Stimulated activated CD4-positive, alpha-beta T cell treated with anti-CD3 and anti-CD28 coated beads, Interleukin-1b, Interleukin-23, amount 100 ng/mL, for 1 hour (primary cell): ENCODE measurements at places on chromosomes 2 and 18.

DNA sequence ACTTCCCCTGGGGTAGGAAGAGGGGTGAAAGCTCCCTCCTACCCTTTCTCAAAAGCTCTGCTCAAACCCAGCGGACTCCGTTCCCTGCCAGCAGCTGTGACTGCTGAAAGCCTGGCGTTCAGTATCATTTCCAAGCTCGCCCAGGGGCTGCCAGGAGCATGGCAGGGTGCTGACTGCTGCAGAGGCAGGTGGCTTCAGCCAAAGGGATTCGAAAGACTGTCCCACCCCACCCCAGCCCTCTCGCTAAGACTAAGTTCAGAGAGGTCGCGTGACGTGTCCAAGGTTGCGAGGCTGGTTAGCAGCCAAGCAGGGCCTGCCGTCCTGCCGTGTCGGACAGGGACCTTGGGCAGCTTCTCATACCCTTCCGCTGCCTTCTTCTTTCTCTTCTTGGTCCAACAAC, 72.3 kb upstream of the RAB12 start:
- no peak for DNase-seq

DNA sequence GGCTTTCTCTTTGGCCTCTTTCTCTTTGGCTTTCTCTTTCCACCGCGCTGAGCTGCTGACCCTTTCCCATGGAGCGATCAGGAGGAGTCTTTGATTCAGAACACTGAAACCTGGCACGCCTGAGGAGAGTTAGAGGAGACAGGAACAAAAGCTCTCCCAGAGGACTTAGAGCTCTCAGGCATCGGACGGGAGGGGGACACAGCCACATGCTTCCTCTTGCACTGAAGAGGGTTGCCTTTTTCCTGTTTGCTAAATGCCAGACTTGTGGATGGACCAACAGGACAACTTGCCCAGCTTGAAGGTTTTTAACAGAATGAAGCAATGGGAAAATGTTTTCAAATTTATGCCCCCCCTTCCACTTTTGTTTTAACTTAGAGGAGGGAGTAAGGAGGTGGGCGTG, 3.6 kb upstream of the PTPN18 start:
- DNase-seq = no peak

DNA sequence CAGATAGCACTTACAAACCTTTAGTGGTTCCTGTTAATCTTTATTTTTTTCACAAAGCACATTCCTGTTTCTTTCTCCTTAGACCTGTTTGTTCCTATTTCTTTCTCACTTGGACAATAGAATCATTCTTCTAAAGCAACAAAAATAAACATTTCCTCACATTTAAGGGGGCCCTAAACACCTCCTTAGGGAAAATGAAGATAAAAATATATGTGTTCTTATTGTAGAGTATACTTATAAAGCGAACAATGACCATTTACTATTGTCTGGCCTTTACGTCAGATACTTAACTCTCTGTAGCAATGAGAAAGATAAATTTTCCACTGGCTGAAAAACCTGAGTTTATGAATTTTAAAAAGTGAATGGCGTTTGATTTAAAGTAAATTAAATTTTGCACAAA, 234.6 kb downstream of the TCF4 start:
- DNase-seq = no peak

GRCh38 chr18:77077941-77078689, 54.5 kb downstream of the MBP start:
- DNase-seq = no peak

GRCh38 chr2:216842636-216843035, 17.2 kb downstream of the TNP1 start:
- no peak for DNase-seq

DNA sequence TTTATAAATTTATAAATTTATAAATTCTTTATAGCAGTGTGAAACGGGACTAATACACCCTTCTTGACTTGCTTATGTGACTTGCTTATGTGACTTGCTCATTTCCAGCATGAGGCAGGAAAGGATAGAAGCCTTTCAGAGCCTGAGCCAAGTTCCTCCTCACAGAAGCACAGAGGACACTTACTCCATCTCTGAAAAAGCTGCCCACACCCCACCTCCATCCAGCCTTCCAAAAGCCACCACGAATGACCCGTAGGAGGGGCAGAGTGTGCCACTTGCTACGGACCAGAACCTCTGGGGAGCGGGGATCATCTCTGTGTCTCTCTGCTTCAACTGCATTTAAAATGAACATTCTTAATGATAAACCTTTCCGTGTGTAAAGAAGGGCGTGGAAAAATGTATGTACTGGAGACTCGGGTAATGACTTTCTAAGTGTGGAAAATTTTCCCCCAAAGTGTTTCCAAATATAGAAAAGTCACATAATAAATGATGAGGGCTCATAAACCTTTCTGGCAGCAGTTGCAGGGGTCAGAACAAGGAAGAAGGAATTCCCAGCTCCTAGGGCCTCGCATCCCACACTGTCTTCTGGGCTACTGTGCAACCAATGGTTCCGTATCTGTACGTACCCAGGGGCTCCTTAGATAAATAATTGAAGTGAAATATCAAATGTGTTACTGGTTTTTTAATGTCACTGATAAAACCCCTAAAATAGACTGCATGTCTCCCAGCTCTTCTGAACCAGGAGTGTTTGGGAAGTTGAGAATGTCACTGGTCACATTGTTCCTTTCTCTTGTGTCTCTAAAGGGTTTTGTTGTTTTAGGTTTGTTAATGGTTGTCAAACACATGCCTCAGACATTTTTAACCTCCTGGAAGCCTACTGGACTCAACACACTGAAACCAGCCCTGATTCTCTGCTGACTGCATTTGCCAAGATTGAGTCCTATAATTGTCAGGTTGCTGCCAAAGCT, 104.5 kb upstream of the LTBP1 start:
- no peak for DNase-seq

DNA sequence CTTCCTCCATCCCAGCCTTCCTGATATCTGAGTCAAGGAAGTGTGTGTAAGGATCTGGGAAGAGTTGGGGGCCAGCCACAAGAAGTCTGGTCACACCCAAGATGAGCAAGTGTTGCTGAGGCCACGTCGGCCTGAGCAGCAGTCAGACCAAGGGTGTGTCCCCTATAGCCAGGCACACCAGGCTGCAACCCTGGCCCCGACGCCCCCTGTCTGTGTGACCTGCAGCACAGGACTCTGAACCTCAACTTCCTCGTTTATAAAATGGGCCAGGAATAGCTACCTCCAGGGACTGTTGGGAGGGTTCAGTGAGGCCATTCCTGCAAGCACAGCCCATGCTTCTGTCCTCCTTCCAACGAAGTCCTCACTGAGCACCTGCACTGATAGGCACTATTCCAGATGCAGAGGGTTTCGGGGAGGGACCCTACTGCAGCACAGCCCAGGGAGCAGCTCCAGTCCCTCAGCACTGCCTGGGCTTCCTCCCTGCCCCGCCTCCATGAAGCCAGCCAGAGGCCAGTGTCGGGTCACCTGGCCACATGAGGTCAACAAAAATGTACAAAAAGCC, 13.3 kb downstream of the LIMS2 start:
- no peak for DNase-seq

DNA sequence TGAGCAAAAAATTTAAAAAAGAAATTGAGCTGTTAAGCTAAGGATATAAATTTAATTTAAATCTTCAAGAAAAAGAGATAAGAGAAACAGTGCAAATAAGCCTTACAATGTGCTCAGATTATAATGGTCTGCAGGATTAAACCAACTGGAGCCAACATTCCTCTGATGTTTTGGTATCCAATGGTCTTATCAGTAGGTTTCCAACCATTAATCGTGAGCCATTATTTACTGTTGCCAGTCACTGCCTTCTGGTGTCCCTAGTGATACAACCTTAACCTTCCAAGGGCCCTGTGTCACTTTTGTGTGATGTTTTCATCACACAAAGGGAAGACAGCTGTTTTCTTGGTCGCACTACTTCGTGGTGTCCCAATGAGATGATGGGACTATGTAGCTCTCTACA, 134.5 kb upstream of the CTAGE1 start:
- no peak for DNase-seq

DNA sequence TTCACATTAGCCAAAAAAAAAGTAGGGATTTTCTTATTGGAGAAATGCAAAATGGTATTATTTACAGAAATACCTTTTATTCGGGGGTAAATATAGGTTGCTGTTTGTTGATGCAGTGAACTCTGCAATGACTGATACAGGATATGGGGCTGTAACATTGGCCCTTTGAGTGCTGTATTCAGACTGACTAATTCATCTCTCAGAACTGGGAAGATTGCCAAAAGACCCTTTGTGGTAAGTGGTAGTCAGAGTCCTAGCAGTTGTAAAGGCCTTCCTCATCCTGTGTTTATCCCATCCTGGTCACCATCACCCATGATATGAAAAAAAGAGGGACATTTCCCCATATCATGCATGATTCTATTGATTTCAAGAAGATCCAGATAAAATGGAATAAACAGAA, 14.0 kb upstream of the DCC start:
- no peak for DNase-seq

GRCh38 chr2:128402911-128403670, 84.4 kb upstream of the HS6ST1 start:
- DNase-seq = no peak

DNA sequence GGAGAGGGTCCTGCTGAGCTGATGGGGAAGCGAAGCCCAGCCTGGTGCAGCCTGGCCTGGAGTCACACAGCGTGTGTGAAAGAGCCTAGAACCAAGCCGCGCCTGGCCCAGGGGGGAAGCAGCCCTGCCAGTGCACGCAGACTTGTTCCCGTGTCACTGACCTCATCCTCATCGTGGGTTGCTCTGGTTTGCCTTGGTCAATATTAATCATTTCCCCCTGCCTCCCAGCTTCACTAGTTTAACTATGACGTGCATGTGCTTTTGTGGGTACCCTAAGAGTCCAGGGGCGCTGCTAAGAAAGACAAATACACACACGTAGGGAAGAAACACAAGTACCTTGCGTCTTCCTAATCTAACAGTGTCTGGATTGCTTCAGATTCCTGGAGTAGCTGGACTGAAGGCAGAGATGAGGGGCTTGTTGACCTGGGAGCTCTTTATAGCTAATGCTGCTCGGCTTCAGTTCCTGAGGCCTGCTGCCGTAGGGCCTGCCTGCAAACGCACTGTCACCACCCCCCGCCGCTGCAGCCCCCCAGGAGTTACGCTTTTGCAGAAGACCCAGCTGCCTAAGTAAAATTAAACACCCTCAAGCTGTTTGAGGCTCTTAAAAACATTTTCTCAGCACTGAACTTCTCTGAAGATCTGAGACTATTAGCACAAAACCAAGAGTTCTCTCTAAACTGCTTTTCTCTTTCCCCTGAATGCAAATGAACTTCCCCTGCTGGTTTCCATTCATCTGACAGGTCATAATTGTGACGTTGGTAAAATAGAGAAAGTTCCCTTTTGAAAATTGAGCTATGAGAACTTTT, 159.2 kb downstream of the FAM210A start:
- no peak for DNase-seq

DNA sequence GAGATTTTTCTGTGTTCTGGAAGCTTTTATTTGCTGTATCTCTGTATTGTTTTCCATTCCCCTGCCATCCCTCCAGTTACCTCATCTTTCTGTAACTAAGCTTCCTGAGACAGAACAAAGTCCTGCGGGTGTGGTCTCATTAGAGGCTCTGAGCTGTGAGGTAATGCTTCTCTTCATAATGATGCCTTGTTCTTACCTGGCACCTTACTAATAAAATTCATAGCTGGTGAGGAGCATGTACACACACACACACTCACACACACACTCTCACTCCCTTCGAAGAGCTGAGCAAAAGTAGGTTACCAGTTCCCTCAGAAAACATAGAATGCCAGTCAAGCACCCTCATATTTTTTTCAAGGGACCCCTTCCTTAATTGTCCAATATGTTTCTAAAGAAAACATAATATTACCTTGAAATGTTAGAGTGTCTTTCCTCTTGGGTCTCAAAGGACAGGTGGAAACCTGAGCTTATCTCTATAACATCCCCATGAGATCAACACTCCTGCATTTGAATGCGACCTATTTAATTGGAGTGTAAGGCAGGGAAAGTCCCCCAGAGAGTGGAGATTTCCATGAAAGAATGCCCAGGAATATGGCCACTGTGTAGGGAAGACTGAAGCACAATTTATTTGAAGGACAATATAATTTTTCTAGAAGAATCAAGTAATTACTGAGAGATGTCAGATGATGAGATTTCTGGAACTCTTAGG, 161.6 kb upstream of the NCK2 start:
- DNase-seq = no peak

DNA sequence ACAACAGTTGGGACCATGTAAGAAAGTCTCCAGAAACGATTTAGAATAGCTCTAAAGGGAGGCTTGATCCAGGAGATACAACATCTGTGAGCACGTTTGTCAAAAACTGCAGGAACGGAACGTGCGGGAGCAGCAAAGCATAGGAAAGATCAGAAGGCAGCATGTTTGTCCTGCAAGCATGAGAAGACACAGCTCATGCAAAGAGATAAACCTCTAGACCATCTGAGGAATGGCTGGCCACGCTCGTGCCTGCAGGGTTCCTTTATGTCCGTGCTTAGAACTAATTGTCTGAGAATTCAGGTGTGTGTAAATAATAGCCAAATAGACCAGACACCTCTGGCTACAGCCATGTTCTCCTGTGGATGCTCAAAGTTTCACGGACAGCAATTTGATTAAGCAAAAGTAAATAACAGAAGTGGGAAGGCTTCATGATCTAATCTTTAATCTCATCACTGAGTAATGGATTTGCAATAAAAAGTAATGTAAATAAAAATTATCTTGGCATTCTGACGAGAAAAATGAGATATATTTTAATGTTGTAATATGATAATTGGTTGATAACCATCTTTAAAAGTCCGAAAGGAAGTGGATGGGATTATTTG, 534.8 kb upstream of the CDH7 start:
- no peak for DNase-seq

DNA sequence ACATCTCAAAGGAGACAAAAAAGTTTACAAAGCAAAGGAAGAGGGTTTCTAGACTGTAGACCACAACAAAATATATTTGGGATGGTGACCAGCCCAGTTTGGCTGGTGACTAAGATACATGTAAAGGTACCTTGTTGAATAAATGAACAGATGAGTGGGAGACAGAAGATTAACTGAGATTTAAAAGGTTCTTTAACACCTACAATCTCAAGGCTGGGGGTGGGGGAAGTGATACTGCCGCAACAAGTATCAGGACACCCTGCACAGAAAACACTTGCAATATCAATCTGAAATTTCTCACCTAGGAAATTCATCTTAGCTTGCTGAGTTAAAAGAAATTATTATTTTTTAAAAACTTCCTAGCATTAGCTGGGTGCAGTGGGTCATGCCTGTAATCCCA, 8.3 kb downstream of the RNF149 start:
- no peak for DNase-seq

DNA sequence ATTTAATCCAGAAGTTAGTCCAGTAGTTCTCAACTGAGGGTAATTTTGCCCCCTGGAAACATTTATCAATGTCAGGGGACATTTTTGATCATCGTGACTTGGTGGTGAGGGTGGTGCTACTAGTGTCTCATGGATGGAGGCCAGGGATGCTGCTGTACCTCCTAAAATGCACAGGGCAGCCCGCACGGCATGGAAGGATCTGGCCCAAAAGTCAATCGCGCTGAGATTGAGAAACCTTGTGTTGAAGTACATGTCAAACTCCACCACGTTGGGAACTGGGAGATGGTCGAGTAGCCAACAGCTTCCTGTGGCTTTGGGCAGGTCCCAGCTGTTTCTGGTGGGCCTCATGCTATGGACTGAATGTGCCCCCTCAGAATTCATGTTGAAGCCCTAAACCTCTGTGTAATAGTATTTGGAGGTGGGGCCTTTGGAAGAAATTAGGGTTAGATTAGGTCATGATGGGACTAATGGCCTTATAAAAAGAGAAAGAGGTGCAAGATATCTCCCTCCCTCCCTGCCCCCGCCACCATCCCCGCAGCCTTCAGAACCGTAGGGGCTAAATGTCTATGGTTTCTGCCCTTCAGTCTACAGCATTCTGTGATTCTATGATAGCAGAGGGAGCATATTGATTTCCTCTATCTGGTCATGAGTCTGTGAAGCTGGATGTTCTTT, 259.7 kb downstream of the MYCN start:
- DNase-seq = no peak
